ENCODE measurements at places on chromosomes 5 and 9.
A peak's percentile ranks its signal among the peaks of the same experiment; 100 is the strongest.

- DNase-seq, result no peak
These were observed 1294.0 kb downstream of the MAT2B start for GRCh38 chr5:164799391-164799790.

DNA sequence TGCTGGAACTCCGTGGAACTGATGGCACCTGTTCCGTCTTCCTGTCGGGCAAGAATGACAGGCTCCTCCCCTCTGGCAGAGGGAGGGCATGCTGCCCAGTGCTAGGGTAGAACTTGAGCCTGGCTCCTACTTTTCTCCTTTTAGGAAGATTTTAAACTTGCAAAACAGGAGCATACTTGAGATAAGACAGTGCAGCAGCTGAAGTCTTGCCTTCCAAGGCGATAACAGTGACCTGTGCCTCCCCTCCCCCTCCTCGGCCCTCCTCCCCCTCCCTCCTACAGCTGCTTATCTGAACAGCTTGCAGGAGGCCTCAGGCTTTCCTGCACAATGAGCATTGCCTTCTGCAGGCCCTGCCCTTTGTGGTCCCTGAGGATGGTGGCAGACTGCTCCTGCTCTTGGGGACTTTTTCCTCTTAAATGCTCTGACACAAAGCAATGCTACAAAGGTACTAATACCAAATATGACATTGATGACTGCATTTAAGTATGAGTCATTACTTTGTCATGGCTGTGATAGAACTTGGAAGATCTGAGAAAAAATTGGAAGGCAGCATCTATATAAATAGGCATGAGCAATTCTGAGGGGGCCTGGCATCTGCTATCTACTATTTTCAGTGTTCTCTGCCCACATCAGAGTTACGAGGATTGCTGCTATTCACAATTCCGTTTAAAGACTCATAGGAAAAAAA lies 2.0 kb downstream of the GADD45G start:
- peak; percentile 54 for DNase-seq

DNA sequence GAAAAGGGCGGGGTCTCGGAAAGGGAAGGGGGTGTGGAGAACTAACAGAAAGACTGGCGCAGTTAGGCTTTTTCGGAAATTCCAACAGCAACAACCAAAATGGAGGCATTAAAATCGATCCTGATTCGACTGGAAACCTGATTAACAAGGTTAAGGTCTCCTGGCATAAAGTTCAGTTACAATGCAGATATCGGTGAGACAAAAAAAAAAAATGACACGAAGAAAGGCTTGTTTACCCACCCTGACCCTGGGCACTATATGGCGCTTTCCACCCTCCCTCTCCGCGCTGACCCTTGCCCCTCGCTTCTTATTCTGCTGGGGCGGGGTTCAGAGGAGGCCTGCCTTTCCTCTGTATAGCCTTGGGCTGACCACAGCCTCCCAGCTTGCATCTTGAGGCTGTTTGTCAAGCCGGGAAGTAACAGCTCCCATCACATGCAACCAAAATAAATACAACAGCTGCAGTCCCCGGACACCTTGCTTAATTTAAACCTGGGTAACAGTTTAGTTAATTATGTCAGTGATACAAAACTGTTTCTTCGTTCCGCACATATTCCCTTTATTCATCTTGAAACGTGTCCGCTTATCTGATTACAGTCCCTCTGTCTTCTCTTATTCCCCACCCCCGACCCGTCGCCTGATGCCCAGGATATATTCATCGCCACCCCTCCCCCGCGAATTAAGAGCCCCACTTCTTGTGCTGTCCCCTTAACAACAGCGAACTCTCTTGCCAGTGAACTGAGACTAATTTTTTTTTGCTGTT lies 795 bp upstream of the PJA2 start:
- peak; percentile 86 for DNase-seq

DNA sequence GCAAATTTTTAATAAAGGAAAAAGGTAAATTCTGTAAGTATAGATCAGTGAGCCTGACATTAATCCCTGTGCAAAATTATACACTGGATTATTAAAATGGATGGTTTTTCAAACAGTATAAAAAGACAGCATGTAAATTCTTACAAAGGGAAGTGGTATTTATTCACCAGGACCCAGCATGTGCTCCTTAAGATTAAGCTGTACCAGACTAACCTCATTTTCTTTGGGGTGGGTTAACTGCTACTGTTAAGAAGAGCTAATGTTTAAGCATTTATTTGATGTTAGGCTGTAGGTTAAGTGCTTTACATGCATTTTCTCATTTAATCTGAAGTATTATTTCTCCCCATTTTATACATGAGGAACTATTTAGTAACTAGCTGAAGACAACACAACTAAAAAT lies 60.3 kb upstream of the RFX3 start:
- DNase-seq, result no peak

GRCh38 chr5:95884017-95884325 lies 61.4 kb upstream of the GLRX start:
- DNase-seq, result peak; percentile 78

DNA sequence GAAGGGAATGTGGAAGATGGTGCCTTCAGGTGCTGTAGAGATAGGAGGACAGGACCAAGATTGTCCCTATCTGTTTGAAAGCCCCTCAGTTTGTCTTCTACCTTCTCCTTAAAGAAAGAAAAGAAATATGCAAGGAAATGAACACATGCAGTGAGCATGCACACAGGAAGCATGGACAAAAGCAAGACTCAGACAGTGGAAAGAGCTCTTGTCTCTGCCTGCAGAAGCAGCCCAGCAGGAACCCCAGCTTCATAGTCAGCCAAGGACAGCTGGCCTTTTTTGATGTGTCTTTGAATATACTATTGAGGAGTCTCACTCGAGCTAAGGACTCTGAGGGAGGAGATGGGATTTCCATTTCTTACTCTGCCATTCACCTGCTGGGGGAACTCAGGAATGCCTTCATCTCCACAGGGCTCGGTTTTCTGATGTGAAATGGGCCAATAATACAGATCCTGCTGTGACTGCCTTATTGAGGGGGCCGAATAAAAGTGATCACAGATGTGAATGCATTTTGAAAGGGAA lies 132.5 kb upstream of the ADRA1B start:
- peak; percentile 27 for DNase-seq

DNA sequence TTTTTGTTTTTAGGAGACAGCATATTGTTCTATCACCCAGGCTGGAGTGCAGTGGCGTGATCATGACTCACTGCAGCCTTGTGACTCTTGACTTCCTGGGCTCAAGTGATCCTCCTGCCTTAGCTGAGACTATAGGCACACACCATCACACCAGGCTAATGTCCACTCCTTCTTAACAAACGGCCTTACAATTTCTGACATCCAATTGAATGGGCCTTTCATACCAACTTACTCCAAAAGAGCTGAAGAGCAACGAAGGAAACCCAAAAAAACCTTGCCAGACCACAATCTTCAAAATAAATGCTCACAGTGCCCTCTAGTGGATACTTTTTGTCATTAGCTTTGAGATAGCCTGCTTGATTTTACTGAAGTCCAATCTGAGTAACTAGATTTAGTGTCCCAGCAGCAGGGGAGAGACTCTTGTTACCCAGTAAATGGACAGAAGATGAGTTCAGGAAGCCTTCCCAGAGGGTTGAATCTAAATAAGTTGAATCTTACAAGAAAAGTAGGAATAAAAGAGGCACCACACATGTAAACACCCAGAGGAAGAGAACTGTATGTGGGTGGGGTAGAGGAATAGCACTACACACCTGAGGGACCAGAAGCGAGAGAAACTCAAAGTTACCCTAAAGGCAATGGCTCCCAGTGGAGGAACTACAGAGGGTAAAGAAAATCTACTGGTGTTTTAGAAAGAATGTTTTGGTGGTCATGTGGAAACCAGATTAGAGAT lies 9.3 kb downstream of the ZNF622 start:
- peak; percentile 75 for DNase-seq

GRCh38 chr5:76617675-76618074 lies 5.5 kb downstream of the F2RL2 start:
- DNase-seq, result peak; percentile 96

- no peak for DNase-seq
These were observed 98.0 kb downstream of the EDIL3 start for GRCh38 chr5:84286662-84287061.

- no peak for DNase-seq
These were observed 33.9 kb upstream of the OTULINL start for GRCh38 chr5:14547666-14548065.

GRCh38 chr5:180860273-180860886 lies 696 bp downstream of the ZFP62 start:
- DNase-seq, result peak; percentile 20

DNA sequence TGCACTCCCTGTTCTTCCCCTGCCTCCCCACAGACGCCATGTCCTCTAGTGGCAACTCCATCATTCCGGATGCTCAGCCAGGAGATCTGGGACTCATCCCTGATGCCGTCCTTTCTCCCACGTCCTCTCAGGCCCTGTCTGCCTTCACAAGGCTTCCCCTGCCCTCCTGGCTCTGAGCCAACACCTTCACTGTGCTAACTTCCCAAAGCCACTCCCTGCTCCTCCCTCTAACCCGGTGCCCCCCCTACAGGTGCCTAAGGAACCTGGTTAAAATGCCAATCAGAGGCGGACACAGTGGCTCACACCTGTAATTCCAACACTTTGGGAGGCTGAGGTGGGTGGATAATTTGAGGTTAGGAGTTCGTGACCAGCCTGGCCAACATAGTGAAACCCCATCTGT lies 67.6 kb downstream of the LMX1B start:
- DNase-seq, result no peak

- DNase-seq, result peak; percentile 3
These were observed 68.2 kb upstream of the TAF1L start for GRCh38 chr9:32703635-32704034.

DNA sequence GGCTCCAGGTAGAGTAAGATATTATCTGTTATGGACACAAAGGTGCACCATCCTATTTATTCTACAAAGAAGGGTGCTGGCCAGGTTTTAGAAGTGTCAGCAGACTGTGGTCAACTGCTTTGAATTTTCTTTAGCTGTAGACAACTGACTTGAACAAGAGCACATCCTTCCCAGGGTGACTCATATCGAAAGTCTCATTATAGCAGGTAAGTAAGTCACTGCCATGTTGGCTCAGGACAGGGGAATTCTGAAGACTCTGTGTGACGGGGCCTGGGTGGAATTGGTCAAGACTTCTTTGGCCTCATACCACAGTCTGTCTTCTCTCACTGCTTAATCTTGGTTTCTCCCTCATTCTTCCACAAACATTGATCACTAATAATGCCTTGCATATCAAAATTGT lies 214.5 kb upstream of the CDH9 start:
- DNase-seq, result no peak

DNA sequence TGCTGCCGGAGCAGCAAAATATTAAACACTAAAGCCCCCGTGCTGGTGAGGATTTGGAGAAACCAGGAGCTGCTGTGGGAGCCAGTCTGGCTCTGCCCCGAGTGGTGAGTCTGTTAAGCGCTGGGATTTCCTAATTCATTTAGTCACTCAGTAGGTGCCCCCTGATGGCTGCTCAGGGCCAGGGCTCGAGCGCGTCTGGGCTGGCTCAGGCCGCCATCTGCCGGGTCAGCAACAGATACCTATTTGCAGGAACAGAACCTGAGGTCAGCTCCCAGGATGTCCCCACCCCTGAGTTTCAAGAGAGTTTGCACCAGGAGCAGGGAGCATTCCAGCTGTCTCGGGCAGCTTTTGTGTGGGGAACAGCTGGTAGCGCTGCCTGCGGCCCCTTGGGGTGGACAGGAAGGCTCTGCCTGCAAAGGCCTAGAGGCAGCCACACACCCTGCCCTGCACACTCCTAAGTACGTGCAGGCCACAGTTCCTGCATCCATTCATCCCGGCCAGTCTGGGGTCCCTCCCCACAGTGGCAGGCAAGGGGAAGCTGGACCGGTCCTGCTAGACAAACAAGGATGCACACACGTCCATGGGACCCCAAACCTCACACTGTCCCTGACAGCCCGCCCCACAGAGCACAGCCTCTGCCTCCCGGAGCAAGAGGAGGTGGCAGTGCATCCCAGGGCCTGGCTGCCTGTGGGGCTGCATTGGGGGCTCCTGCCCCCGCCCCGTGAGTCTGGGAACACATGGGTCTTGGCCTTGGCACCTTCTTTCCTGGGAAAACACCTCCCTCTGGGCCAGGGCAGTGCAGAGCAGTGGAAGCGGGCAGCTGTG lies 83.7 kb downstream of the ADAMTS2 start:
- peak; percentile 74 for DNase-seq

DNA sequence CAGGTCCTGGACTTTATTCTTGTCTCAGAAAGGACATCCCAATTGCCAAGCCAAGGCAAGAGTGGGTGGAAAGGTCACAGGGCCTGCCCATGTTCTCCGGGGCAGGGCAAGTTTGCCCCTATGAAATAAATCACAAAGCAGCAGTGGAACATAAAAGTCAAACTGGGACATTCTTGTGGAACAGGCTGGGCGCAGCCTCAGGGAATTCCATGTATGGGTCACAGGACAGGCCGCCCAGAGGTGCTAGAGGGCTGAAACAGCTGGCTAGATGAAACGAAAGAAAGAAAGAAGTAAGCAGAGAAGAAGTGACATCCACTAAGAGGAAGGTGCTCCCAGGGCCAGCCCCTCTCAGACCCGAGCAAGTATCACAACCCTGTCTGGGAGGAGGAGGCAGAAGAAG lies 219.1 kb upstream of the NFIL3 start:
- no peak for DNase-seq

GRCh38 chr9:105309531-105309931 lies 65.1 kb downstream of the SLC44A1 start:
- DNase-seq, result no peak

GRCh38 chr9:80134487-80134886 lies 562.7 kb downstream of the TLE4 start:
- DNase-seq, result no peak

DNA sequence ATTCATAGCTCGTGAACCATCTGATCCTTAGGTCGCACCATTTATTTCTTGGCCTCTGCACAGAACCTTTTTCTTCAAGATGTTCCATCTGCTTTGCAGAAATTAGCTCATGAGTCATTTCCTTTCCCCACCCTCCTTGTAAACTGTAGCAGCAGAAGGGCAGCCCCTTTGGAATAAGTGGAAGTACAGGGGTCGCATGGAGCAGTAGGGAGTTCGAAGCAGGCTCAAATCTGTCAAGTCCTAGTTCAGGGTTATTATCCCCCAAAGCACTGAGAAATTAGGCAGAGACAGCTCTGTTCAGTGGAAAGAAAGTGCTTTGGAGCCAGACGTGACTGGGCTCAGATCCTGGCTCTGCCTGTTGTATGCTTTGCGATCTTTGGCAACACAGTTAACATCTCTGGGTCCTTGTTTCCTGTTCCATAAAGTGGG lies 84.2 kb downstream of the SGCD start:
- peak; percentile 70 for DNase-seq

DNA sequence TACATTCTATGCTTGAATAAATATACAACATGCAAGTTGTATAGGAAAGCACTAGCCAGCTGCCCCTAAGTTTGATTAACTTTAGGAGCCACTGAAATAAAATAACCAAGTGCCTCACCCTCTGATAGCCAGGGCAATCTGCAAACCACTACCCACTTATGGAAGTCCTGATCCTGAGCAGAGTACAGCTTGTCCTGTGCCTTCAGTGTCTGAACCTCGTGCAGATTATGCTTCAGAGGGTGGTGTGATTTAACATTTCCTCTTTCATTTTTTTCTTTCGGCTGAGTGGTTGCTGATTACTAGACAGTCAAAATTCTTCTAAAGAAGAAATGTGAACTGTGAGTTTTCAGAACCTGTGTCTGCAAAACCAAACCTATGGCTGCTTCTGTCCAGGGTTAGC lies 327.7 kb downstream of the PIK3R1 start:
- no peak for DNase-seq

GRCh38 chr5:109486200-109486804 lies 76.5 kb upstream of the PJA2 start:
- DNase-seq, result no peak
